Endodermal cell (in vitro differentiated cells): ENCODE measurements at places on chromosomes 2 and 18. TPM values are rescaled to one million over a fixed set of nuclear protein-coding genes. Genes with fewer than 3 reads are reported as not detected.

GRCh38 chr2:134308474-134309385 lies 54.9 kb downstream of the MGAT5 start:
- no peak for DNase-seq
- H3K4me3 ChIP-seq, result no peak overlapping the region
- no peaks in the 10 kb centered on the region for H3K27me3 ChIP-seq
- H3K36me3 ChIP-seq, result no peaks in the 10 kb centered on the region

GRCh38 chr2:151777487-151777886 lies 43.2 kb upstream of the NEB start:
- no peaks in the 10 kb centered on the region for H3K4me1 ChIP-seq
- H3K36me3 ChIP-seq, result peaks cover 43% of the 10 kb centered on the region
- DNase-seq, result no peak
- H3K27me3 ChIP-seq, result no peaks in the 10 kb centered on the region

- no peaks in the 10 kb centered on the region for H3K27me3 ChIP-seq
- no peaks in the 10 kb centered on the region for H3K36me3 ChIP-seq
- DNase-seq, result no peak
- no peaks in the 10 kb centered on the region for H3K4me1 ChIP-seq
Observed at GRCh38 chr18:46161703-46162396, 57.7 kb downstream of the HAUS1 start.

GRCh38 chr2:2898744-2899143 lies 478.9 kb downstream of the EIPR1 start:
- no peaks in the 10 kb centered on the region for H3K4me1 ChIP-seq
- H3K27me3 ChIP-seq, result no peaks in the 10 kb centered on the region
- no peak for DNase-seq
- H3K36me3 ChIP-seq, result no peaks in the 10 kb centered on the region
- no peak overlapping the region for H3K27ac ChIP-seq

Gene TUBA4B
- total RNA-seq, result not detected in 2 replicates

- peak; percentile 95 for DNase-seq
- H3K27me3 ChIP-seq, result peaks cover 43% of the 10 kb centered on the region
- H3K36me3 ChIP-seq, result no peaks in the 10 kb centered on the region
- H3K4me3 ChIP-seq, result peak within 1 kb of the TSS; percentile 75
Observed at GRCh38 chr2:209771474-209772289, at the start of gene UNC80. Gene UNC80 (plus strand): TSS chr2:209771832. CDS start chr2:209772073, 241 bp downstream.

DNA sequence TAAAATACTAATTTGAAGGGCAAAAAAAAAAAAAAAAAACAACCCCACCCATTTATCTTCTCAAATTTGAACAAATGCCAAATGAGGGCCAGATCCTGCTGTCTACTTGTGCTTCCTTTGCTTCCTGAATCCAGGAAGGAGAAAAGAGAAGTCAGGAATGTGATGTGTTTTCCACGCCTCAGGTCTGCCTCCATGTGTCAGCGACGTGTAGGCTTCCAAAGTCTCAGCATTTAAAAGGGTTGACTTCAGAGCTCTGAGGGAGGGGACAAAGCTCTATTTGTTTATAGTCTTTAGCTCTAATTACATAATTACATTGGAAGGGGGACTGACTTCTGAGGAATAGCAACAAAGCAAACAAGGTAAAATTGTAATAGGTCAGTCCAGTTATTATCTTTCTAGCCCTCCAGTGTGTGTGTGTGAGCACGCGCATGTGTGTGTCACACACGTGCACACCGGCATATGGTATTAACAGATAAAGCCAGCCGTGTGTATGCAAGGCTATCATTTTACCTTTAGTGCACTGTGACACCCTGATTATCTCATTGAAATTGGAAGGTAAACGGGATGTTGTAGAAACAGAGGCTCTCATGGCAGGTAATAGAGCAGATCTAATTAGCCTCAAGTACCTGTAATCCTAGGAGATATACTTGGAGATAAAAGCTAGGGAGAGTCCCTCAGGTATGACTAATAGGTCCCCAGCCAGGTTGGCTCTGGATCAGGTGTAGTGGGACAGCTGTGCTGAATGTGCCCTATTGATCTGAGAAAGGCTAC lies 911.4 kb upstream of the ZEB2 start:
- H3K4me3 ChIP-seq, result no peak overlapping the region
- H3K4me1 ChIP-seq, result peaks cover 10% of the 10 kb centered on the region
- H3K27me3 ChIP-seq, result no peaks in the 10 kb centered on the region
- peak; percentile 67 for DNase-seq

Gene SKA1
- total RNA-seq, result 35.9 to 70.6 TPM (median 70.0 TPM) in 3 replicates

Gene TLX2
- 0.14 and 0.22 TPM in 2 replicates for total RNA-seq

Gene C18orf63
- not detected in 3 replicates for total RNA-seq

GRCh38 chr2:9944330-9944758 lies 7.1 kb upstream of the GRHL1 start:
- H3K27ac ChIP-seq, result no peak overlapping the region
- H3K4me3 ChIP-seq, result no peak overlapping the region
- peaks cover 12% of the 10 kb centered on the region for H3K4me1 ChIP-seq
- H3K27me3 ChIP-seq, result peaks cover 8% of the 10 kb centered on the region

GRCh38 chr2:177771191-177771590 lies 301.4 kb downstream of the PDE11A start:
- no peaks in the 10 kb centered on the region for H3K36me3 ChIP-seq
- H3K4me1 ChIP-seq, result peaks cover 5% of the 10 kb centered on the region
- DNase-seq, result no peak
- H3K27ac ChIP-seq, result no peak overlapping the region
- no peak overlapping the region for H3K4me3 ChIP-seq

Gene LRP2
- 3.5 to 4.6 TPM (median 4.3 TPM) in 3 replicates for total RNA-seq

- peak; percentile 98 for DNase-seq
- H3K4me3 ChIP-seq, result peak within 1 kb of the TSS; percentile 81
- no peaks in the 10 kb centered on the region for H3K36me3 ChIP-seq
Observed at GRCh38 chr2:192194866-192195547, at the start of gene TMEFF2. Gene TMEFF2 (minus strand): TSS chr2:192194933. CDS start chr2:192194524, 409 bp downstream.

DNA sequence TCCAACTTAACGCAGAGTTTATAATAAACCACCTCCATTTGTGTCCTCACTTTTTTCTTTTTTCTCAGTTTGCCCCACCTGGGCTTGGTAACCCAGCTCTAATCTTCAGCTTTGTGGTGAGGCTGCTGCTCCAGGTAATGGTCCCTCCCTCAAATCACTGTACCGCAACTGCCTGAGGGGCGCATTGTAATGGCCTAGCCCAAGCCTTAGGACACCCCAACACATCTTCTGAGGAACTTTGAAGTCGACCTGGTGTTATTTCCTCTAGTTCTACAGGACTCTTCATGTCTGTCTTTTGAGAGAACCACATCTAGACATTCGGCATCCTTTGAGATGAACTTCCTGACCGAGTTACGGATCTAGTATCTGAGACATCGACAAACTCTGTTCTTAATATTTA lies 99.7 kb downstream of the PLEKHM3 start:
- no peak for DNase-seq
- peaks cover 2% of the 10 kb centered on the region for H3K4me1 ChIP-seq
- no peak overlapping the region for H3K27ac ChIP-seq
- no peak overlapping the region for H3K4me3 ChIP-seq
- H3K27me3 ChIP-seq, result no peaks in the 10 kb centered on the region

GRCh38 chr2:222494104-222494739 lies 69.9 kb downstream of the SGPP2 start:
- H3K36me3 ChIP-seq, result no peaks in the 10 kb centered on the region
- H3K4me3 ChIP-seq, result no peak overlapping the region
- H3K27ac ChIP-seq, result no peak overlapping the region
- DNase-seq, result no peak

Gene YES1
- total RNA-seq, result 62.8 to 74.8 TPM (median 70.1 TPM) in 3 replicates

DNA sequence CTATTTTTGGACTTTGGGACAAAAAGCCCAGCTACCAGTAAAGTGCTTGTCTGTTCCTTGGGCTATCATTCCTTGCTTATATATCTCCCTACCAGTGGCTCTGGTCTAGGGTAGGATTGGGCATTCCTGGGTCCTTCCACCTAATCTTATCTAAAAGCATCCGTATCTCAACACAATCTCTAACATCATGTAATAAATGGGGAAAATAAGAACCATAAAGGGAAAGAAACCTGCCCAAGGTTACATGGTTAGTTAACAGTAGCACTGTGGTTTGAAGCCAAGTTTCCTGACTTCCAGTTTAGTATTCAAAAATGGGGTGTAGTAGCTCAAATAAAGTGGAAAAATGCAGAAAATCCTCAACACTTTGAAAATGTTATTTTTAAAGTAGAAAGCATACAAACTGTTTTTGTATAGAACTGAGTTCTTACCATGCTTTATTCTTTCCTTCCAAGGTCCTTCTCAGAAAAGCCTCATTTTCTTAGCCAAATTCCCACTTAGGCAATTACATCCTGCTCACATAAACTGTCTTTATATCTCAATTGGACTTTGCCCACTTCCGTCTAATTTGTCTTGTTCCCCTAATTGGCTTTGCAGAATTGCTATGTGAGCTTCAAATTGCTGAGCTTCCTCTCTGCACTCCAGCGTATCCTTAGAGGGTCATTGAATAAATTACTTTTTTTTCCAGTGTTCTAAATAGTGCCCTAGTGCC lies 273.1 kb upstream of the UBE2E3 start:
- no peaks in the 10 kb centered on the region for H3K4me1 ChIP-seq
- H3K27me3 ChIP-seq, result no peaks in the 10 kb centered on the region
- H3K27ac ChIP-seq, result no peak overlapping the region
- H3K4me3 ChIP-seq, result no peak overlapping the region
- no peak for DNase-seq

- no peak overlapping the region for H3K27ac ChIP-seq
- no peaks in the 10 kb centered on the region for H3K27me3 ChIP-seq
- H3K36me3 ChIP-seq, result no peaks in the 10 kb centered on the region
- no peak for DNase-seq
- no peak overlapping the region for H3K4me3 ChIP-seq
Observed at GRCh38 chr2:10934308-10934978, 22.7 kb downstream of the KCNF1 start.

Gene PROKR1
- 3.8 and 4.4 TPM in 2 replicates for total RNA-seq

DNA sequence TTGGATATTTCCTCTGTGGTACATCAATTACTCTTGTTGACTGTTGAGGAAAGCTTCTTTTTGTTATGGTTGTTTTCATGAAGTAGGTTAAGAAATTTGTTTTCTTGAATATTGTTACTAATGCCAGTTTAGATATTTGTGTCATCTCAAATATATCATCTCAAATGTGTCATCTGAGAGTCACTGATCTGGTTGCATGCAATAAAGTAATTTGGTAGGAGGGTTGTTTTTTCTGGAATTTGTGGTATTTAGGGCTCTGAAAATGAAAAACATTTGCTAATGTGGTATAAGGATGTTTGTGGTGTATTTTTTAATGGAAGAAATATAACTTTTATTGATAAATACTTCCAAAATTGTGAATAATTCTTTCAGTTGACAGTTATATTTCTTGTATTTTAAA lies 117.7 kb downstream of the GREB1L start:
- no peak overlapping the region for H3K27ac ChIP-seq
- no peak overlapping the region for H3K4me3 ChIP-seq
- no peaks in the 10 kb centered on the region for H3K4me1 ChIP-seq
- H3K27me3 ChIP-seq, result peaks cover 3% of the 10 kb centered on the region

DNA sequence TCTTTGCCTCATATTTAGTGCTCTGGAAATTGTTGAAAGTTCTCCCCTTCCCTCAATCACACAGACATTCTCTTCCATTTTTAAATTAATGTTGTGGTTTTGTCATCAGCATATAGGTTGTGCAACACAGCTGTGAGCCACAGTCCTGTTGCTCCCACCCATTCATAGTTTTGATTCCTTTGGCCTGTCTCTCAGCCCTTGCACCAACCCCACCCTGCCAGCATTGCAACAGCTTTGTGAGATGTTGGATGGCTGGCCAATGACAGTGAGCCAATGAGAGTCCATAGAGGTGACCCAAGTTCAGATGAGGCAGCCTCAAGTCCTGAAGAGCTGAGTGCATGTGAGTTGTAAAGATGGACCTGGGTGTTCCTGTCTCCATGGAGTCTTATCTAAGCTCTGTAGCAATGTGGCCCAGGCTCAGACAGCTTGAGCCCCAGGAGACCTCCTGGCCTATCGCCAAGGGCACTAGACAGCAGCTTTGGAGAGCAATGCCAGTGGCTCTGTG lies 775.5 kb downstream of the RNF144A start:
- H3K4me1 ChIP-seq, result no peaks in the 10 kb centered on the region
- H3K27ac ChIP-seq, result no peak overlapping the region
- no peak for DNase-seq

GRCh38 chr2:237625216-237625705 lies 2.1 kb upstream of the LRRFIP1 start:
- H3K36me3 ChIP-seq, result peaks cover 20% of the 10 kb centered on the region
- DNase-seq, result no peak
- H3K4me3 ChIP-seq, result no peak overlapping the region
- H3K27me3 ChIP-seq, result no peaks in the 10 kb centered on the region
- no peak overlapping the region for H3K27ac ChIP-seq

- no peaks in the 10 kb centered on the region for H3K36me3 ChIP-seq
- DNase-seq, result no peak
- H3K27ac ChIP-seq, result no peak overlapping the region
- peaks cover 11% of the 10 kb centered on the region for H3K27me3 ChIP-seq
- no peak overlapping the region for H3K4me3 ChIP-seq
Observed at GRCh38 chr2:100046961-100047947, 95.1 kb downstream of the AFF3 start.

- H3K27ac ChIP-seq, result no peak overlapping the region
- H3K4me3 ChIP-seq, result no peak overlapping the region
- no peaks in the 10 kb centered on the region for H3K4me1 ChIP-seq
- H3K36me3 ChIP-seq, result no peaks in the 10 kb centered on the region
Observed at GRCh38 chr2:130828461-130828860, 8.3 kb upstream of the ARHGEF4 start.

- no peak for DNase-seq
- no peaks in the 10 kb centered on the region for H3K4me1 ChIP-seq
- H3K27ac ChIP-seq, result no peak overlapping the region
Observed at GRCh38 chr2:4291430-4291829, 588.1 kb downstream of the DCDC2C start.

DNA sequence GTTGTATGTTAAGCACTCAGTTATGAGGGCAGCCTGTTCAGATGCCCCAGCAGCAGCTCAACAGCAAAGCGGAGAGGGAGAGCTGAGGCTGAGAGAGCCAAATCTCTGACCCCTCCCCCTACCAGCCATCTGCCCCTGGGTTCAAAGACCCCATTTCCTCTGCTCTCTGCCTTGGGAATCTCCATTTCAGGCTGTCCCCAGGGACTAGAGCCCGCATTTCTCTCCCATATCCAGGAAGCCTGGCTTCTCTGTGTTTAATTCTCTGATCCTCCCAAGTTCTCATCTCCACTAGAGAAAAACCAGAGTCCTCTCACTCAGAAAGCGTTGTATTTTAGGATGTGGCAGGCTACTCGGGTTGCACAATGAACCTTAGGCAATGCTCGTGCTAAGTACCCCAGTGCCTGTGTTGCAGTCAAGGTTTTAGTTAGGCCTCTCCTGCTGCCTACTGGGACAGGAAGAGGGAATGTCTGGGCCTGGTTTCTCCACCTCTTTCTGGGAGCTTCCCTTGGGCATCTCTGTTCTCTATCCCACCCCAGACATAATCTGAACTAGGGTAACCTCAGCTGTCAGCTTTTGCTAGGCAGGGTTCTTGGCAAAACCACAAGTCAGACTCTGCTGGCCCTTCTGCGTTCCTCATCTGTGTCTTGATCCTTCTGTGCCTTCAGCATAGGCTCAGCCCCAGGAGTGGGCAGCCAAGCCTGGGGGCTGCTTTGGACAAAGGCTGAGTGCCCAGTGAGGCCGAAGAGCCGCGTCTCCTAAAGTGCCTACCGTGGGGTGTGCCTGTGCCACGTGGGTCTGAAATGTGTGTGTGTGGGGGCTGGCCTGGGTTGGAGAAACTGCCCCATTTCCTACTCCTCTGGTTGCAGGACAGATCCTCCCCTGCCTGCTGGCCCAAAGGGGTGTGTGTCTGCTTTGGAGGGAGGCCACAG lies 96.8 kb downstream of the STPG4 start:
- no peaks in the 10 kb centered on the region for H3K27me3 ChIP-seq
- no peak overlapping the region for H3K4me3 ChIP-seq
- no peaks in the 10 kb centered on the region for H3K4me1 ChIP-seq
- no peak for DNase-seq
- H3K36me3 ChIP-seq, result no peaks in the 10 kb centered on the region

Gene HOXD12
- total RNA-seq, result not detected in 3 replicates

Gene CD8B
- not detected in 2 replicates for total RNA-seq
